ENCODE measurements at places on chromosomes 13 and 19.

DNA sequence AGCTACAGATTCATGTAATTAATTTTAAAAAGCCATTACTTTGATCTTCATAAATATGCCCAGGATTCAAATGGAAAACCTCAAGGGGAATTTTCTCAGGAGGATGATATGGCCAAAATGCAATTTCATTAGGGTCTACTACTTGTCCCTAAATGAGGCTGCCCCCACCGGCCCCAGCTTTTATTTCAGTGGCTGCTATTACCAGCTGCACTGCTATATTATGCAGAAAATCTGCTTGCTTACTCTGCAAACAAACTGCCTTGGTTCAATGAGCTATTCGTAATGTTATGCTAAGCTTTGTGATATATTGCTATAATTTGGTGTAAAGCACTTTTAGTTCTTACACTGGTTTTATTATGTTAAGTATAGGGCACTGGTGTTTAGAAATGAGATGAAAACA lies 137.3 kb upstream of the TMTC4 start:
- DNase-seq, result no peak

DNA sequence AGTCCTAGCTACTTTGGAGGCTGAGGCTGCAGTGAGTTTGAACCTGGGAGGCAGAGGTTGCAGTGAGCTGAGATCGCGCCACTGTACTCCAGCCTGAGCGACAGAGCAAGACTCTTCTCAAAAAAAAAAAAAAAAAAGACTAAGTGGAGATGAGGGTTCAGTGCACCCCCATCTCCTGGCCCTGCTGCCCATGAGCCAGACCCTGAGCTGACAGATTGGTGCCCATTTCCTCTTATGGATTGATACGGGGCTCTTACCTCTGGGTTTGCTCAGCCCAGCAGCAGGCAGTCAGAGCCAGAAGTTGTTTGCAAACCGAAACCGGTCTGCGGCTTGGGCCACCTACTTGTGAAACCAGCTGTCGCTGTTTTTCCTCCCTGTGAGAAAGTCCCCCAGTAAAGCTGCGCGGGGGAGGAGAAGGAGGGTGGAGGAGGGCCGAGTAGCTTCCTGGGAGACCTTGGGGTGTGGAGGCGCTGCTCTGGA lies 36.9 kb downstream of the ARRDC2 start:
- DNase-seq, result peak; percentile 58

DNA sequence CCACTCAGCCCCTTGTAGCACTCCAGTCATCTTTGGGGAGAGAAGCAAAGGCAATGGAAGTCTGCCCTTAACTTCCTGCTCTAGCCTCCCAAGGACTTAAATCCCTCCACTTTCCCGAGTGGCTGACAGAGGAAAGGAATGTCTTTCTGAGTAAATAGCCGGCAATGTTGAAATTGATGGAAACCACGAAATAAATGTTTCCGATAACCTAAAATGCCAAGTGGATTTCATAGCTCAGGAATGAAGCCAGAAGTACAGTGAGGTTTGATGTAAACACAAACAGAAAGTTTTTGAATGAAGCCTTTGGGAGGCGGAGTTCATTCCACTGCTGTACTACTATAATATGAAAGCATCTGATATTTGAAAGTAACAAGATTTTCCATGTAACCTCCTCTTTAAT lies 14.0 kb upstream of the TBC1D4 start:
- DNase-seq, result peak; percentile 84

GRCh38 chr13:101127741-101128353 lies 288.5 kb downstream of the NALCN start:
- peak; percentile 50 for DNase-seq

DNA sequence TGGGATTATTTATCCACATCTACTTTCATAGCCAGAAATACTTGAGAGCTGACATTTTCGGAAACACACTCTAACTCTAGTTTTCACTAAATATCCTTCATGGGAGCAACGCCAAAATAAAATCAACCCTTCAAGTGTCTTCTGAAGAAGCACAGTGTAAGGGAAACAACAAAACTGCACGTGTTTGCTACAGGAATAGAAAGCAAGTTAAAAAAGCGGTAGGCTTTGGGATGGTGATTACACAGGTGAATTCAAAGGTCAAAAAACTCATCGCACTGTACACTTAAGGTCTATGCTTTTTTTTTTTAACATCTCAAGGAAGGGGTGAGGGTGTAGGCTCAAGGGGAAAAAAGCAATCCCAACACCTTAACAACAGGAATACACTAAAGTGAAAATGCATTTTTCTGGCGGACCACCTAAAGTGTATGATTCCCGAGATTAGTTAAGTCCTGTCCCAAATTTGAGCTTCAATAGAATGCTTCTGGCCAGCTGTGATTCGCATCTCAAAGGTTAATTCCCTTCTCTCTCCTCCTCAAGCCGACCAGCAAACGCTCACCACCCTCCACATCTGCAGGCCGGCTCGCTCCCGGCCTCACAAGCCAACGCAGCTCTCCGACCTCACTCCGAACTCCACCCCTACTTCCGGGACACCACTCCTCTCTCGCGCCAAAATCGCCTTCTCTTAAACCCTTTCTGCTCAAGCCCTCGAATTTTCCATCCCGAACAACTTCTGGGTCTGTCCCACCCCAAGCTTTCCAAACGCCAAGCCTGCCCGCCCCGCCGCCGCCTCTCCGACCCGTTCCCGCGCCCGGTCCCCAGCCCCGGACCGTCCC lies 1.1 kb downstream of the ARGLU1 start:
- peak; percentile 37 for DNase-seq

GRCh38 chr19:30682999-30683536 lies 310.9 kb downstream of the ZNF536 start:
- DNase-seq, result peak; percentile 86

DNA sequence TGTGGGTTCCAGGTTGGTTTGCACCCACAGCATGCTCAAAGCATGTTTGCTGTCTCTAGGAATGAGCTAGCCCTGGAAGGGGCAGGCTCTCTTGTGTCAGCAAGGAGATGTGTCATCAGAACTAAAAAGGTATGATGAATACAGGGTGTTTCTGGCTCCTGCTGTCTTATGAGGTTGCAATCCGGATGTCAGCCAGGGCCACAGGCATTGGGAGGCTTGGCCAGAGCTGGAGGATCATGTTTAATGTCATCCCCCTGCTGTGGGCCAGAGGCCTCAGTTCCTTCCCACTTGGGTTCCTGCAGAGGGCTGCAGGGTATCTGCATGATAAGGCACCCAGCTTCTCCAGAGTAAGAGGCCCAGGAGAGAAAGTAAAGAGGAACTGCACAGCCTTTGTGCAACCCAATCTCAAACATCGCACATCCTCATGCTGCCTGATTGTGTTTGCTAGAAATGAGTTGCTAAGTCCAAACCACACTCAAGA lies 193.6 kb downstream of the COL4A1 start:
- DNase-seq, result peak; percentile 72

DNA sequence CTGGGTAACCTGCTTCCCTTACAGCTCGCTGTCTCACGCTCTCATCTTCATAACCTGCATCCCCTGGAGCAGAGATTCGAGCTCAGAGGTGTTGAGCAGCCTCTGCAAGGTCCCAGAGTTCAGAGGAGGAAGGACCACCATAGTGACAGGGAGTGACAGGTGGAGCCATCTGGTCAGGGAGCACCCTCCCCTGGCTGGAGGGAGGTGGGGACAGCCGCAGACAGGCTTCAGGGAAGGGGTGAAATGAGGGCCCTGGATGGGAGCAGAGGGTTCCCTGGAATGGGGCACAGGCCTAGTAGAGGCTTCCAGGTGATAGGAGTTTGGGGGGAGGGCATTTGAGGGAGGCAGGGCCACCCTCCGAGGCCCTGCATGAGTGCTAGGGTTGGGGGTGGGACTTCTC lies 82.1 kb downstream of the ZNF429 start:
- no peak for DNase-seq

DNA sequence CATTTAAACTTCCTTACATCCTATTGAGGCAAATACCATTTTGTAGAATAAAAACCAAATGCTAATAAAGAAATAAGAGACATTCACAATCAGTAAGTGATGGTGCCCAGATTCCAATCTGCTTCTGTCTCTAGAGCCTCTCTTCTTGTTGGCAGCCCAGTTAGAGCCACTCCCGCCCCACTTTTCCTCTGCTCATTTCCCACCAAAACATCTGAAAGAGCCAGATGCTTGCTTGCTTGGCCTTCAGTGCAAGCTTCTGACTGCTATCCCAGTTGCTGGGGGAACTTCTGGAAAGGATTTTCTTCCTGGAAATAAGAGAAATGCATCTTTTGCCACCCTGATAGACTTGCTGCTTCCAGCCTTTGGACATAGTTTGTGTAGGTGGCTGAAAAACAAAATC lies 12.9 kb downstream of the FRY start:
- DNase-seq, result no peak

DNA sequence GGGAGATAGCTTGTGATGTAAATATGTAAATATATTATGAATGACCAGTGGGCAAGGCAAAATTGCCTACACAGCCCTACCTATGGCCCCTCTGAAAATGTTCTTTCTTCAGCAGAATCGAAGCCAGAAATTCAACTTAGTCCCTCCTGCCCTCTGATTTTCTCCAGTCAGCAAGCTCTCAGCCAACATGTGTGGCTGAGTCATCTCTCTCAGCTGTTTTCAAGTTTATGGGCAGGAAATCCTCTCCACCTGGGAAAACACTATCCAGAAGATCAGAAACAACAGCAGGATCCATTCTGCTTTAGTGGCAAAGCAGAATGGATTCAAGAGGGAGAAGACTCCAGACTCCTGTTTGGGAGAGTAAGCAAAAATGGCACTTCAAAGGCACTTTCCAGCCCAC lies 8.9 kb upstream of the ZNF527 start:
- no peak for DNase-seq

- no peak for DNase-seq
Measured at GRCh38 chr19:17536955-17537354, 18.5 kb upstream of the COLGALT1 start.

DNA sequence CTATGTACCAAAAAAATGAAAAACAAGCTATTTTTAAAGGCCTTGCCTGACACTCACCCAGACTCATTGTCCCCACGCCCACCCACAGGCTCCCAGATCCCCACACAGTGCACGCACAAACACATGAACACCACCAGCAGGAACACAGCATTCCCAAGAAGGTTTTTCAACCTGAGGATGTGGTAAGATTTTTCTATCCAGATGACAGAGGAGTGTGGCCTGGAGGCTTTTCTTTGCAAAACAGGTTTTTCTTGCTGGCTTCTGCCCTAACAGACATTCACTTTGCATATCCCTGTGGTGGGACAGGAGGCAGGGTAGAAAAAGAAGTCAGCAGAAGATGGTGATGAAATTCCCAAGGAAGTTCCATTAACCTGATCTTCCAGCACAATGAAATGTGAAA lies 97.8 kb downstream of the KLF12 start:
- no peak for DNase-seq

DNA sequence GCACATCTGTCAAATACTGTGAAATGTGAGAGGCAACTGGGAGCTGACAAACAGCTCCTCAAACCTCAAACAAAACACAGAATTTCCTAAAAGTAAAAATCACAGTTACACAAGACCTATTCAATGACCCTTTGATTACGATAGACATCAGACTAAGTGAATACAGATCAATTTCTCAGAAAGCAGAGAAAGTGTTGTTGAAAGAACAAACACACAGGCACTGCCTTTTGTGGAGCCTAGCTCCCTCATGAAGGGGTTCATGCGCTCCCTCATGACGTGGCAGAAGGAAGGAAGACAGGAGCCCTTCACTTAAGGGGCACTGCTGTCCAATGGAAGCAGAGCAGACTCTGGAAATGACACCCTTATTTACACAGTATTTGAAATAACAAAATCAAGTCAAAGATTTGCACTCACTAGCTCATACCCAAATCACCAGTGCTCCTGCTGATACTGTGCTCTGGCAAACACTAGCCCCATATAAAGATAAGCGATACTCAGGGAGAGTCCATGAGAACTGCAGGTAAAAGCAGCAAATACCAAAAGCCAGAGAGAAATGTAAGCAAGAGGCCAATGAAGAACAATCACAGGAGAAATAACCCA lies 144.9 kb downstream of the KLF12 start:
- DNase-seq, result no peak

- DNase-seq, result no peak
Measured at GRCh38 chr13:63901630-63902029, 2486.0 kb upstream of the PCDH20 start.

DNA sequence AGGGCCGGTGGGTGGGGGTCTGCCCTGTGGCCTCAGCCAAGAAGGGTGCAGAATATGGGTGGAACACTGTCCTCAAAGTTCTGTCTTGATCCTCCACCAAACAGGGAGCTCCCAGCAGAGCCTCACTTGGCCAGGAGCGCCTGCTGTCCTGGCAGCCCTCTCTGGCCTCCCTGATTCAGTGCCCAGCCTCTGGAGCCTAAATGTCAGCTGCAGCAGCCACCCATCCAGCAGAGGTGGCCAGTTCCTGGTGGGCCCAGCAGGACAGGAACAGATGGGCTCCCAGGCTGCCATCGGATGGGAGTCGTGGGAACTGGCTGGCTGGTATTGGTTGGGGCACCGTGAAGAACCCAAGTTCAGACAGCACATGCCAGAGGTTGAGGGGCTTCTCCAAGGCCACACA lies 1.8 kb upstream of the USE1 start:
- DNase-seq, result no peak

DNA sequence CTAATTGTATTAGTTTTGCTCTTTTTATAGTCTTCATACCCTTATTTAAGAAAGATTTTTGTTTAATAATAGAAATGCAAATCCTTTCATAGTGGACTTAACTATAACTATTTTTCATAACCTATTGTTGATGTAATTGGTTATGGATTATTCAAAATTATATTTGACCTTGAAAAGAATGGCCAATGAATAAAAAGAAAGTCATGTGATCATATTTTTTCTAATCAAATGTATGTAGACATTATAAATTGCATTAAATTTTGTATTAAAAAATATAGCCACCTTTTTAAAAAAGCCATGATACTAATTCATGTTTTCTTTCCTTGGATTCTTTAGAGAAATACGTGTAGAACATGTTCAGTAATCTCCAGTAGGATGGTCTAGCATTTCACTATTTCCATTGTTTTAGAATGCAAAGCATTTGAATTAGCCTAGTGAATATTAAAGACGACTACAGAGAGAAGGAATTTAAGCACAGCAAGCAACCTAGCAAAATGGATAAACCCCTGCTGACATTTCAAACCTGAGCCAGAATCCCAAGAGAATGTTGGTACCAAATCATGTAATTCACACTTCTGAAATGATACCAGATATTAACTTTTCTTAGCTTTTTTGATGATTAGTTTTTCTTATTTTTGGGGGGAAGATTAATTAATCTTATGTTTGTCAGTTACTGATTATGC lies 1297.4 kb upstream of the MIR17HG start:
- DNase-seq, result no peak

DNA sequence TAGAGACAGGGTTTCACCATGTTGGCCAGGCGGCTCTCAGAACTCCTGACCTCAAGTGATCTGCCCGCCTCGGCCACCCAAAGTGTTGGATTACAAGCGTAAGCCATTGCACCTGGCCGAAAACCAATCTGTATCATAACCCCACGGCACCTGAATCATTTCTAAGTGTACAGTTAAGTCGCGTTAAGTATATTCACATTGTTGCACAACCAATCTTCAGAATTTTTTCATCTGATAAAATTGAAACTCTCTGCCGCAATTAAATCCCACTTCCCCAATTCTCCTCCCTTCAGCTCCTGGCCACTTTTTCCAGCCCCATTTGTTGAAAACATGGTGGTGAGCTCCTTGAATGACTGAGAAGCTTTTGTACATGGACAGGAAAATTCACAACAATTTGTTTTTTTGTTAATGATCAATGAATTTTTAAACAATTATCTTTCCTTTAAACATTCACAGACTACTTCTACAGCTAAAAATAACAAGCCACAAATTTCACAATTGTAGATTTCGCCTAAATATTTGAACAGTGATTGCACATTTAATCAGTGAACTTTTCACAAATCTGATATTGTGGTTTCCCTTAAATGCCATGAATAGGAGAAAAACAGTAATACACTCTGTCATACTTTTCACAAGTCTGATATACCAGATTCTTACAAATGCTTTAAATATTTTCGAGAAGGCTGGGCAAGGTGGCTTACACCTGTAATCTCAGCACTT lies 13.8 kb downstream of the FGF21 start:
- no peak for DNase-seq
